ENCODE measurements at places on chromosomes 7 and 10.

GRCh38 chr10:78362406-78363022 lies 328.9 kb downstream of the RPS24 start:
- no peak for DNase-seq

GRCh38 chr10:51363415-51363814 lies 289.1 kb downstream of the PRKG1 start:
- no peak for DNase-seq

GRCh38 chr10:110426294-110427181 lies 71.2 kb upstream of the DUSP5 start:
- DNase-seq, result no peak

DNA sequence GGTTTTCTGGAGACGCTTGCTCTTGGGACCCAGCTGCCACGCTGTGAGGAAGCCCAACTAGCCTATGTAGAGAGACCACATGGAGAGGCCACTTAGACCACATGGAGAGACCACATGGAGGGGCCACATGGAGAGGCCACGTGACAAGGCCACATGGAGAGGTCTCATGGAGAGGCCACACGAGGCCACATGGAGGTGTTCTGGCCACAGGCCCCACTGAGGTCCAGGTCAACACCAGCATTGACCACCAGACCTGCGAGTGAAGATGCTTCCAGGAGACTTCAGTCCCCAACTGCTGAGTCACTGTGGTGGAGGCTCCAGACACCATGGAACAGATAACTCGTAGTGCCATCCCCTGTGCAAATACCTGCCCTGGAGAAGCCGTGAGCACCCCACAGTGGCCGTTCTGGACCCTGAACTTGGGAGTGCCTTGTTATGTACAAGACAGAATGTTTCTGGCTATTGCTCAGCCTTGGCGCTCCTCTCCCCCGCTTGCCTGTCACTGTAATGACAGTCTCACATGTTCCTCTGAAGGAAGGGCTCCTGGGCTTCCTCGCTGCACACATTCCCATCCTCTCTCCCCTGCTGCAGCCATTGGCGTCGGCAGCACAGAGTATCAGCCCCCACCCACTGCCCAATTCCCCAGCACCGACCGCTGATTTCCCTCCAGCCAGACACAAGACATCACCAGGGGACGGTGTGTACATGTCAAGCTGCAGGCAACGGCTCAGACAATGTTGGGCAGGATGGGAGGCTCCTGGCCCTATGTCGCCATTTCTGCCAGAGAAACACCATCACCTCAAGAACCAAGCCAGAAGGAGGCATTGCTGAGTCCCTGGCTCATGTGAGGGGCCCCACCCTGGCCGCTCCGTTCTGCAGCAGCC lies 49.0 kb upstream of the TNRC18 start:
- DNase-seq, result no peak

DNA sequence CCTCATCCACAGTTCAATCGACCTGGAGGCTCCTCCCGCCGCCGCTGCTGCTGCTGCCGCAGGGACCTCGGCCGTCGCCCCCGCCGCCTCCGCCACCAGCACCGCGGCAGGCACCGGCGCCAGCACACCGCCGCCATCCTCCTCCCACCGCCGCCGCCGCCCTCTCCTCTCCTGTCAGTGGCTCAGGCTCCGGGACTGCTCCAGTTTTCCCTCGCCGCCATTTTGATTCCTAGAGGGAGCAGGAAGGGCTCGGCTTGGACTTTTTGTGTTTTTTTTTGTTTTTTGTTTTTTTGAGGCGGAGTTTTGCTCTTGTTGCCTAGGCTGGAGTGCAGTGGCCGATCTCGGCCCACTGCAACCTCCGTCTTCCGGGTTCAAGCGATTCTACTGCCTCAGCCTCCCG lies 3.0 kb upstream of the MCM10 start:
- no peak for DNase-seq

- no peak for DNase-seq
Measured at GRCh38 chr7:30214651-30215137, 69.7 kb upstream of the ZNRF2 start.

DNA sequence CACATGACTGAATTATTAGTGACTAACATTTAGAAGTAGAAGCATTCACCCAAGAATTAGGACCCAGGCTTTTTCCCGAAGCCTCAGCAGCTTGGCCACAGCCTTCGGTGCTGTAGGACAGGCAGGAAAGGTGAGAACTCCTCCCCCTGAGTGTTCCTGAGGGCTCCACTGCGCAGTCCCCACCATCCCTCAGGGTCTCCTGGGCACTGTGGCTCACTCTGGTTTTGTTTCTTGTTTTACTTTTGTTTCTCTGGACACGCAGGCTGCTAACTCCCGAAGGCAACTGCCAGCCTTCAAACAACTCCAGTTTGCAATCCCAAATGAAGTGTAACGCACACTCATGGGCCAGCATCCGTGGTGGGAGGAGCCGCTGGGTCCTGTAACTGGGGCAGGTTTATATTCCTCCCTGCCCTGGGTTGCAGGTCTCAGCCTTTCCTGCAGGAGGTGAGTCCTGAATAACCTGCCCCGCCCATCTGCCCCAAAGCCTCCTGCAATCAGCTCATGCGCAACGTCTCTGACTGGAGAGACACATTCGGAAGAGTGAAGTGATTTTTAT lies 492.9 kb downstream of the PTPRN2 start:
- DNase-seq, result no peak

DNA sequence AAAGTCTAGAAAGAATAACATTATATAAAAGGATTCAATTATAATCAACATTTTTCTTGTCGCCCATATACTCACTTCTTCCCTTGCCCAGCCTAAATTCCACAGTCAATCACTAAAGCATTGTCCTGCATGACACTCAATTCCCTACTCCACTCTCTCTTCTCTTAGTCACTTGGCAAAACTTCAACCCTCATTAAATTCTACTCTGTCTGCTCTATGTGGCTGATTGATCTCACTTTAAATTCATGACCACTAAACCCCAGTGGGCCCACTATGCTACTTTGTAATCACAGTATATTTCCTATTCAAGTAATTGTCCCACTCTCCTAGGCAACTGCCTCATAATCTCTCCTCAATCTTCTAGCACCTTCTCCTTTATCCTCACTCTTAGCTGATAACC lies 54.1 kb downstream of the MTERF1 start:
- DNase-seq, result no peak

- no peak for DNase-seq
Measured at GRCh38 chr10:78916227-78916626, 152.5 kb upstream of the ZMIZ1 start.

DNA sequence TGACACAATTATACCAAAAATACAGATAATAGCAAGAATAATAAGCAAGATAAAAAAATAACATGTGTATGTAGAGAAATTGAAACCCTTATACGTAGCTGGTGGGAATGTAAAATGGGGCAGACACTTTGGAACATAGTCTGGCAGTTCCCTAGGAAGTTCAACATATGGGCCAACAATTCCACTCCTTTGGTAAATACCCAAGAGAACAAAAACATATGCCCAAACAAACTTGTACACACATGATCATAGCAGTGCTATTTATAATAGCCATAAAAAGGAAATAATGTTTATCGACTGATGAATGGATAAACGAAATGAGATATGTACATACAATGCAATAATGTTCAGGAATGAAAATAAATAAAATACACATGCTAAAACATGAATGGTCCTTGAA lies 462.4 kb upstream of the SORCS1 start:
- no peak for DNase-seq

DNA sequence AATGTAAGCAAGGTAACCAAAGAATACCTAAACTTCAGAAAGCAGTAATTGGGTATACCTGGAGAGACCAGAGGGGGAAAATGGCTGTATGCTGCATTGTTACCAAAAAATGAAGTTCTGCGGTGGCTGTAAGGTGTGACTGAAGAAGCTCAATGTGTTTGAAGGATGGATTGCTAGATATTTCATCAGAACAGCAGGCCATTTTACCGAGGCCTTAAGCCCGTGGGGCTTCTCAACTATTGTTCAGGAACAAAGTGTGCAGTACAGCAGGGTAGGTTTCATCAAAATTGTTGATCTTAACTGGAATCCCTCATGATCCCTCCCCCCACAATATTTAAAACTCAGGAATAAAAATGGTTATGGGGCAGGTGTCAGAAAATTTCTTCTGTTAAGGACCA lies 204.0 kb upstream of the GHITM start:
- no peak for DNase-seq

GRCh38 chr10:5736591-5736990 lies 52.0 kb downstream of the TASOR2 start:
- no peak for DNase-seq

DNA sequence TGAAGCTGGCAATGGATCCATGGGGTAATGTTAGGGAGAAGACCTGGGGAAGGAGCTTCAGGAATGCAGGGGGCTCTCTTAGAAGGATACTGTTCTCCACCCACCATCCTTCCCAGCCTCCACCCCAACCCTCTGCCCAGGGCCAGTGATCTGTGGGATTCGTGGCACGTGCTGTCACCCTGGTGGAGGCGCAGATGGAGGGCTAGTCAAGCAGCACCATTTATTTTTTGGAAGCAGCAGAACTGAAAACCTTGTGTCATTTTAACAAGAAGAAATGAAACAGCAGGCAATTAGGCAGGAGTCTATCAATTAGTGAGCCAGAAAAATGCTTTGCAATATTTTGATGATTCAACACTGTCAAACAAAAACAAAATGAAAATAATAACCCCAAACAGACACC lies 155.9 kb downstream of the SH2D4B start:
- no peak for DNase-seq

- DNase-seq, result no peak
Measured at GRCh38 chr7:27186668-27187474, 1.8 kb upstream of the HOXA11 start.

- DNase-seq, result no peak
Measured at GRCh38 chr7:48058990-48059389, 23.6 kb downstream of the C7orf57 start.

DNA sequence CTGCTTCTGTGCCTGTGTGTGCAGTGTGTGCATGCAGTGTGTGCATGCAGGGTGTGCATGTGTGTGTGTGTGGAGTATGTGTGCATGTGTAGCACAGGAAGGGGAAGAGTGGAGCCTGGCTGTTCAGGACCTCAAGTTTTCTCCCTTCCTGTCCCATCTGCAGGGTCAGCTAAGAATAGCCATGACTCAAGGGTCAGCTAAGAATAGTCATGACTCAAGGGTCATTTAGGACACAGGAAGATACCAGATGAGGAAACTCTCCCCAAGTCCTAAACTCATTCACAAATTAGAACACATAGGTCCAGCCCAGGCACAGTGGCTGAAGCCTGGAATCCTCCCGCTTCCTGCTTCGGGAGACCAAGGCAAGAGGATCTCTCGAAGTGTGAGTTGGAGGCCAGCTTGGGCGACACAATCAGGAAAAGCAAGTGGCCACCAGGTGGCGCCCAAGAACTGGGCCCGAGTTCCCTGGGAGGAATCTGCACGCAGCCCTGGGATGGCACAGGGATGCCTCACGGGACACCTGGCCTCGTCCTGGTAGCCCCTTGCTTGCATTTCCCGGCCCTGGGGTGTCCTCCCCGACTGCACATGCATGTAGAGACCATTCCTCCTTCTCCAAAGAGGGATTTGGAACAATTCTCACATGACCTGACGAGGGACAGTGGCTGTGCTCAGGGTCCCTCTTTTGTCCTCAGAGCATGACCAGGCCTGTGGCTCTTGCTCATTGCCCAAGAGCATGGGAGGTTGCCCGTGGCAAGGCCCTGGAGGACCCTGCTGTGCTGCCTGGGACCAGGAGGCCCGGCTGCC lies 21.4 kb upstream of the VOPP1 start:
- DNase-seq, result peak; percentile 30

- no peak for DNase-seq
Measured at GRCh38 chr7:135486261-135486920, 23.5 kb downstream of the CNOT4 start.

- no peak for DNase-seq
Measured at GRCh38 chr7:141704741-141705140, 2.8 kb upstream of the DENND11 start.

GRCh38 chr10:49689882-49690510 lies 10.5 kb downstream of the C10orf53 start:
- DNase-seq, result no peak

- DNase-seq, result no peak
Measured at GRCh38 chr7:87216701-87217508, 2.6 kb downstream of the TMEM243 start.

All from NCI-H1930 (cell line).